A549 treated with Mapracorat at 1 μM for 4 hours (cell line): ENCODE measurements at places on chromosomes 4 and X. TPM values are rescaled to one million over a fixed set of nuclear protein-coding genes. Genes with fewer than 3 reads are reported as not detected.

HS3ST1 gene
- total RNA-seq: 0.14 to 0.69 TPM (median 0.37 TPM) in 5 replicates

FRAS1 gene
- 2.0 to 3.4 TPM (median 2.7 TPM) in 5 replicates for total RNA-seq

PNMA5 gene
- total RNA-seq: not detected in 5 replicates

SHROOM3 gene
- 8.9 to 15.6 TPM (median 12.5 TPM) in 5 replicates for total RNA-seq

DIPK2B gene
- not detected in 5 replicates for total RNA-seq

PCDH19 gene
- 0.01 to 0.04 TPM (median 0.02 TPM) in 3 of 5 replicates, not detected in the others for total RNA-seq
